ENCODE measurements at places on chromosomes 2 and 18. TPM values are rescaled to one million over a fixed set of nuclear protein-coding genes. Genes with fewer than 3 reads are reported as not detected.

GRCh38 chr2:52405980-52406379 lies 1361.6 kb upstream of the CHAC2 start:
- DNase-seq: peak; percentile 52

- DNase-seq: no peak
These were observed 1934.7 kb upstream of the CELF4 start for GRCh38 chr18:39500306-39500705.

Gene FEV
- polyA plus RNA-seq: not detected

Gene SIX3
- polyA plus RNA-seq: 0.19 TPM
